Renal cortical epithelial cell (primary cell): ENCODE measurements at places on chromosomes 11 and 22.

GRCh38 chr11:95365348-95365747, 134.3 kb upstream of the SESN3 start:
- no peak for DNase-seq

GRCh38 chr11:30478923-30479322, 107.2 kb downstream of the MPPED2 start:
- no peak for DNase-seq

- no peak for DNase-seq
Observed at GRCh38 chr11:116813781-116814471, 9.2 kb downstream of the APOA4 start.

GRCh38 chr11:46335890-46336562, 11.2 kb upstream of the DGKZ start:
- no peak for DNase-seq

- DNase-seq: no peak
Observed at GRCh38 chr11:130402570-130402969, 25.8 kb downstream of the ADAMTS8 start.

GRCh38 chr11:63847363-63847762, 8.5 kb downstream of the MARK2 start:
- no peak for DNase-seq

DNA sequence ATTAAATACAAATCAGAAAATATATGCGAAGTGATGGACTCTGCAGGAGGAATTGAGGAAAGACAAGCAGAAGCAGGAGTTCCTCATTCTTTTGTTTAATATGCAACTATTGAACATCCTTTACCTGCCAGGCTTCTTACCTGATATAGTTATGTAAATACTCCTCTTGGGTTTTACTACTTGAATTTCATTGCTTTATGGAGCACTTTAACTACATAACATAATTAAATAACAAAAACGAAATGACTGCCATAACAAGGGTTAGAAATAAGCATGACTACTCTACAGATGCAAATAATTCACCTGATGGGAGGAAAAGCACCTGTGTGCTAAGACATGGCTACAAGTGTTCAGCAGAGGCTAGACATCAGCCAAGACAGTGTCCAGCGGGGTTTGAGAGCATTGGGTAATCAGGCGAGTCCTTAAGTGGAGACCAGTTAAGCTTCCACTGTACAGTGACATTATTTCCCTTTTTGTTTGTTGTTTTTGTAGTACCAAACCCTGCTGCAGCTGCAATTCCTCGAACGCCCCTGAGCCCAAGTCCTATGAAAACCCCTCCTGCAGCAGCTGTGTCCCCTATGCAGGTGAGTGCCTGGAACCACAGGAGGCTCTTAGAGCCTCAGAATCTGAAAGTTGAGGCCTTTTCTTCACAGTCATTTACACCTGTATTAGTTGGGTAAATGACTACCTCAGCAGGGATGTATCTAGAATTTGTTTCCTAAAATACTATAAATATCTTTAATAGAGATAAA, 67.4 kb downstream of the SPECC1L start:
- DNase-seq: no peak

DNA sequence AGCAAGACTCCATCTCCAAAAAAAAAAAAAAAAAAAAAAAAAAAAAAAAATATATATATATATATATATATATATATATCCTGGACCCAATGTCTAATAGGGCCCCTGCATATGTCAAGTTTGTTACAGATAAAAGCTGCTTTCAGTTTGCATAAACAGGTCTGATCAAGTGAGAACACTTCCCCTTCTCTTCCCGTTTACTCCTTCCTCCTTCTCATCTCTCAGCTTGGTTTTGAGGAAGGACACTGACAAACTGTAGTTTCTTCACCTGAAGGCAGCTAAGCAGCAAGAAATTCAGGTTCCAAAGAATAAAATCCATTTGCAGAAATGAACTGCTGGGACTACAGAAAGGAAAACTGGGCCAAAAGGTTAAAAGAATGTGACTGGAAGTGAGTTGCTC, 11.7 kb downstream of the THOC5 start:
- no peak for DNase-seq

DNA sequence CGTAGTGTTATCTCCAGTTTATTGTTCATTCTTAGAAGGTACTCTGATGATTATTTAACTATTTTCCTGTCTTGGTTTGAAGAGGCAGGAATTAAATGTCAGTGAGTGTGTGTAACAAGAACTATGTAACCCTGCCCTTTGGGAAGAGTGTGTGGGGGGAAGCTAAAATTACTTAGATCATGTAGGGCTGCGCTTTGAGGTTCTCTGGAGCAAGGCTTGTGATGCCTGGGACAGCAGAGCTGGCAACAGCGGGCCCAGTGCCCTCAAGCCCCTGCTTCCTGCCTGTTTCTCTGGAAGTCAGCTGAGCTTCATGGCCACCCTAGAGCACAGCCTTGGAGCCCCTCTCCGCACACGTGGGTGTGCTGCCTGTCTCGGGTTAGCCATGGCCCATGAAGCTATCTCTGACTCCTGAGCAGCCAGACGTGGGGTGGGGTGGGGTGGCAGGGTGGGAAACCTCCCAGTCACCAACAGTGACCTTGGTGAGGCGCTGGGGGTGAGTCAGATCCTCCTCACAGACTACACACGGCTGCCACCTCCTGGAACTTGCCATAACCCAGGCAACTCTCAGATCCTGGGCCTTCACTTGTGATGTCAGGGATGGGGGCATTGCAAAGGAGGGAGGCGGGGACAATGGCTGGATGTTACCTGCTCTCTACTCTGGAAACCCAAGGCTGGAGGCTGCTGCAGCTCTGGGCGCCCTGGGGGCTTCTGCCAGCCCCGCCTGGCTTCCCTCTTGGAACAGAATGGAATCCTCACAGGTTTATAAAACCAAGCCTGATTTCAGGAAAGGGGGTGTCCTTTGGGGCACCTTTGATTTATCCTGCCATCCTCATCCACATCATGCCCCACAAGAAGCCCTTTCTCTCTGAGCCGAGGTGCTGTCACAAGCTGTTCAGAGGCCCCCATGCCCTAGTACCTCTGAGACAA, 88.6 kb downstream of the SNX19 start:
- DNase-seq: peak; percentile 68

DNA sequence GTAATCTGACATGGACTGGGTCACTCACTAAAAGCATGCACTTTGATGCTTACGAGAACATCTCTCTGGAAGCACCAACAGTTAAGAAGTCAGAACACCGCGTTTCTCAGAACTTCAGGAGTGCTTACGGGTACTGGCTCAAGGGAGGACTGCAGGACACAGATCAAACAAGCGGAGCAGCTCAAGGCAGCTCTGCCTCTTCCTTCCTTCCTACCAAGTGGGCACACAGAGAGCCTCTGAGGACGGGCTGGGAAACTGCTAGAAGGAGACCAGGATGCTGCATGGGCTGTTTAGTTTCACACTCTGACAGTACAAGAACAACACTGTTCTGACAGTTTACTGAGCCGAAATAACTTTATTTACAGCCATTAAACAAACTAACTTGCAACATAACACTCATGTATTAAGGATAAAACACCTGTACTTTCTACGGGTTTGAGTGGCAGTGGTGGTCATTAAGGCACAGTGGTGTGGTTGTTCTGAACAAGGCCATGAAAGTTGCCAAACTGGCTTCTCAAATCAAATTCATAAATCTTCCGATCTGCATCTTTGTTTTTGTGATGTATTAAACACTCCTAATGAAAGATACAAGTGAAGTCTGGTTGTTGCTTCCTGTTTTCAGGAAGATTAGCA, 37.5 kb downstream of the ARFGAP3 start:
- DNase-seq: no peak

GRCh38 chr22:50576070-50576469, 2.2 kb downstream of the CPT1B start:
- peak; percentile 71 for DNase-seq

DNA sequence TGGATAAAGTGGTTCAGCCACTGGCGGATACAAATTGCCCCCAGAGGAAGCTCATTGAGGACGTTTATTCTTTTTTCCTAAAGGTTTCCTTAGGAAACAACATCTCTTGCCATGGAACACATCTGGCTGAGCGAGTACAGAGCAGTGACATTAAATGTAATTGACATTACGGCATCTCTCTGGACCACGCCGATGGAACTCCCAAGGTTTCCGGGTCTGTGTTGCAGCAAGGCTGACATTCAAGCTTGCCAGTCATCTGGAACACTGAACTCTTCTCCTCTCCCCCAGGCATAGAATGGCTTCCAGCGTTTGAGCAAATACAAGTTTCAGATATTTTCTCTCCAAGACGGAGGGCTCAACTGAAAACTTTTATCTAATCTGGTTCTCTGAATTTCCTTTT, 42.1 kb downstream of the CLMP start:
- DNase-seq: peak; percentile 64

GRCh38 chr11:109033627-109034338, 368.9 kb downstream of the DDX10 start:
- peak; percentile 86 for DNase-seq

DNA sequence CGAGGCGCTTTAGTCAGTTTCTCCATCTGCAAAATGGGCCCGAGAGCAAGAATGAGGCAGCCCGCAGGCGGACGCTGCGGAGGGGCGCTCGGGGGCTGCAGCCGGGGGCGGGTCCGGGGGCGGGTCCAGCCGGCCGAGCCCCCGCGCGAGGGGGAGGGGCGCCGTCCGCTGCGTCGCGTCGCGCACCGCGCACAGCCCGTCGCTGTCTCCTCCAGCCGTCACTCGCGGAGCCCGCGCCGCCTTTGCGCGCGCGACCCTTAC, 282 bp downstream of the PC start:
- no peak for DNase-seq

DNA sequence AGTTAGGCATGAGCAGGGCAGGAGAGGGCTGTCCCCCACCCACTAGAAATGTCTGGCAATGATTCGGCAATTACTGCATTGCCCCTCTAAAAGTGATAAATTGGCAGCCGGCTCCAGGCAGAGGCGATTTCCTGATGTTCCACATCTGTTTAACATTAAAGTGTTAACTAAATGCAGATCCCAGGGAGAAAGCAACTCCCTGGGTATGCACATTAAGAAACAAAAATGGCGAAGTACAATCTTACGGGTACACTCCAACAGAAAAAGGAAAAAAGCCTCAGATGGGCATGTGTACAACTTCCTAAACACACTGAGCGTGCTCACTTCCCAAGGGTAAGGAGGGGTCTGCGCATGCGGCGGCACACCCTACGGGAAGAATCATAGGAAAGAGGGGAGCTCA, 314.4 kb downstream of the CASP12 start:
- DNase-seq: no peak

- DNase-seq: no peak
Observed at GRCh38 chr11:35151683-35152280, 12.8 kb downstream of the CD44 start.

DNA sequence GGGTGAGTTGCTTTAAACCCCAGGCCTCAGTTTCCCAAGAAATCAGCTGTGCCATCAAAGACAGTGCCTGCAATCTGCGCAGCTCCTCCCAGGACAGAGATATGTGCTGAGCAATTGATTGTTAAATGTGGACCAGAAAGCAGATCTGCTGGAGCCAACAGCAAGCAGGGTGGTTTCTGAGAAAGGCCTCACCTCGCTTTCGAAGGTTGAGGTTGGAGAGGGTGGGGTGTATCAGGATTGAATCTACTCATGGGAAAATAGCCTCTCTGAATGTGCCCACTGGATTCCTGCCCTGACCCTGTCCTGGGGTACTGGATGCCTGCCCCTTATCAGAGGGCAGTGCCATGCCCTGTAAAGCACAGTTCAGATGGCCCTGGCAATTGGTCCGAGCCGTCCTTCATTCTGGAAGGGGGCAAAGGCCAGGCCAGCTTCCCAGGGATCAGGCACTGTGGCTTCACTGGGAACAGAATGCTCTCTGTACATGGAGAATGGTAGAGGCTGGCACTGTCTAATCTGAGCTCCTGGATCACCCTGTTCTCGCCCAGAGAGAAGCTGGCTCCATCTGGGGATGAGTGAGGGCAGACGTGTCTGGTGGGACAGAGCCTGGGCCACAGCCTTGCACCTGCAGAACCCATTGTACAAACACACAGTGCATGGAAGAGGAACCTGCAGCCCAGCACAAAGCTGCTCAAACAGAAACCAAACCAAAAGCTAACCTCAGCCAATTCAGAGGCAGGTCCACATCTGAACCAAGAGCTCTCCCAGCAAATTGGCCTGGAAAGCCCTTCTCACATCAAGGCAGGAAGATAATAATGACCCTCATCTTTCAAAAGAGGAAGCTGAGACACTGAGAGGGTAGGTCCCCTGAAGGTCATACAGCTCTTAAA, 15.2 kb downstream of the DHCR7 start:
- no peak for DNase-seq

- DNase-seq: no peak
Observed at GRCh38 chr11:17410606-17411379, 22.3 kb upstream of the KCNJ11 start.

- DNase-seq: peak; percentile 55
Observed at GRCh38 chr22:36331912-36332622, 55.7 kb downstream of the MYH9 start.

- DNase-seq: peak; percentile 79
Observed at GRCh38 chr11:2901854-2902783, 16.5 kb upstream of the CDKN1C start.

DNA sequence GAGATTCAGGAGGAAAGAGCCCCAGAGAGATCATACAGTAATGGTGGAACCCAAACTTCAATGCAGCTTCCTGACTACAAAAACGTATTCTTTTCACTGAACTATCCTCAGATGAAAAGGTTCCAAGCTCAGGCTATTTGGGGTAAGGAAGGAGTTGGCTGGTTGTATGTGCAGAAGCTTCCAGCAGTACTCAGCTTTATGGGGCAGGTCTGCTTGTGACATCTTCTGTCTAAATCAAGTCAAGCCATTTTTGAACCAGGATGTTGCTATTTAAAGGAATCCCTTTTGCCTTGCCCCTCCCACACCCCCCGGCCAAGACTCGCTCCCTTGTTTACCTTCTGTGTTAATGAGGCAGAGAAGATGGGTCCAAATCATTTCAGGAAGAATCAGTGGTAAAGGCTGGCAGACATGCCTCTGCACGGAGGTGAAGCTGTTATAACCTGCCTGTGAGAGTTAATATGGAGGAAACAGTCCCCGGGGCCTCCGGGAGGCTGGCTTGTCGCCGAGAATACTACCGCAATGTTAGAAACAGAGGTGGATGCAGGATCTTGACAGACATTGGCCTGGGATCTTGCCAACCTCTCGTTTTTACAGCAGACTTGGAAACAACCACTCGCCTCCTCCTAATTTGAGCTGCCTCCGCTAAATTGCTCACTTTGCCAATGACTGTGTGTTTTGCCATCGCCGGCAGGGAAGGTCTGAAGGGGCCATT, 45.4 kb downstream of the TIMP3 start:
- DNase-seq: no peak

- DNase-seq: no peak
Observed at GRCh38 chr11:31919175-31919574, 108.1 kb upstream of the PAX6 start.

DNA sequence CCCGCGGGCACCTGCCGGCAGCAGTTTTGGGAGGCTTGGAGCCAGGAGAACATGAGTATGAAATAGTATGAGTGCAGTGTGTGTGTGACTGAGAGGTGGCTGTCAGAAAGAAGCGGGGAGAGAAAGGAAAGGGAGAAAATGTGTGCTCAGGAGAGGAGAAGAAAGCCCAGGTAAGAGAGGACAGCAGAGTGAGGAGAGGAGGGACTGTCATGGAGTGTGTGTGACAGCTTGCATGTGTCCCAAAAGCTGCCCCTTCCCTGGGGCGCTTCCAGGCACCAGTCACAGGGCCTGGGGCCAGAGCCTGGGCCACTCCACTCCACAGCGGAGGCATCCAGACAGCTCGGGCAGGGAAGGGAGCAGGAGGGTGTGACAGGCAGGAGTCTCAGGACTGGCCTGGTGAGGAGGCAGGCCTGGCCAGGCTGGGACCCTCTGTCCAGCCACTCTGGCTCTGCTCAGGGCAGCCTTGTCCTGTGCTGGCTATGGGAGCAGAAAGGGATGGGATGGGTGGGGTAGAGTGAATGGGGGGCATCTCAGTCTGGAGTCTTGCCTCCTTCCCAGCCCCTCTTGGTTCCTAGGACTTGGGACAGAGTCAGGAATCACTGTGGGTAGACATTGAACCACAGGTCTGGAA, 949 bp downstream of the MMP11 start:
- no peak for DNase-seq
